ENCODE measurements at places on chromosomes 4 and X.

- no peak for DNase-seq
Measured at GRCh38 chr4:128688846-128689437, 120.6 kb upstream of the JADE1 start.

DNA sequence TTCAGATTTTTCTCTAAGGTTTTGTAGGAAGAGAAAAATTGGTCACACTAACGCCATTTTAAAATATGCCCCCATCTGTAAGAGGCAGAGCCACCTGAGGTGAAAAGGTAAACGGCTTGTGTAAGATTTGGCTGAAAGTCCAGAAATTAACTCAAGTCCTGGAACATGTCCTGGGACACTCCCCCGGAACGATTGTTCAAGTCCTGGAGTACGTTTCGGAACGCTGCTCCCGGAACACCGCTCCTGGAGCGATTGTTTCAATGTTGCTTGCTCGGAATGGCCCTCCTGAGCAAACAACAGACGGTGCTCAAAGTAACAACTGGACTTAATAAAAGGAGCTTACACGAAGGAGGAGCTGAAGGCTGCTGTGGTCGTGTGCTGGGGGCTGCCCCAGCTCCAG lies 796.5 kb upstream of the SLIT2 start:
- DNase-seq = no peak

- no peak for DNase-seq
Measured at GRCh38 chr4:84378356-84378755, 120.7 kb downstream of the NKX6-1 start.

- no peak for DNase-seq
Measured at GRCh38 chr4:168152837-168153500, 60.6 kb downstream of the ANXA10 start.

DNA sequence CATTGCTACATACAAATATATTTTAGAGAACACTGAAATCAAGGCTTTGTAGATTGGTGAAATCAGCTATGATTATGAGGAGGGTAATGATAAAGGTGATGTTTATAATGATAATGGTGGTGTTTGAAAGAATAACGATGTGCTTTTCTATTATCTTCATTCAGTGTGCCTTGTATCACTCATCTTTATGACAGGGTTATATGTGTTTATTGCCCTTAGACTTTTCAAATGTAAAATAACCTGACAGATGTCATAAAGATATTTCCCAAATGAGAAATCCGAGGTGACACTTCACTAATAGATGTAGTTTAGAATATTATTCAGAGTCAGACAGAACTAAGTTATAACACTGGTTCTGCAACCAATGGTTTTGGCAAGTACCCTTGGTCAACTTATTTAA lies 323.0 kb upstream of the SPANXN4 start:
- no peak for DNase-seq

DNA sequence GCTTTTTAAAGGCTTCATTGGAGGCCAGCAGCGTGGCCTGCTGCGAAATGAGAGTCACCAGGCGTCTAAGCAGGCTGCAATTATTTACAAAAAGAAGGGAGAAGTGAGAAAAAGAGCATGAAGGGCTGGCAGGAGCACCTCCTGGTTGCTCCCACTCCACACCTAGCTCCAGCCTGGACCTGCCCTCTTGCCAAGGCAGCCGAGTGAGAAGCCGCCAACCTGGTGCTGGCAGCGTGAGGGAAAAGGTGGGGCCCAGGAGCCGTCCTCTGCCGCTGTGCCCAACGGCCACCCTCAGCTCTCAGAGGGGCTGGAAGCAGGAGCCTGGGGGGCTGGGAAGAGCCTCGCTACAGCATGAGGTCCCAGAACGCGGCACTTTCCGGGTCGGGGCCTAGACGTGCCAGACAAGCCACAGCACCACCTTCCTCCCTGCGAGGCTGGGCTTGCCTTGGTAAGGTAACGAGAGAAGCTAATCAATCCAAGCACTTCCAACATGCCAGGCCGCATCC lies 16.3 kb downstream of the SLC6A8 start:
- no peak for DNase-seq

GRCh38 chrX:11540532-11541377 lies 125.0 kb downstream of the ARHGAP6 start:
- DNase-seq = no peak

DNA sequence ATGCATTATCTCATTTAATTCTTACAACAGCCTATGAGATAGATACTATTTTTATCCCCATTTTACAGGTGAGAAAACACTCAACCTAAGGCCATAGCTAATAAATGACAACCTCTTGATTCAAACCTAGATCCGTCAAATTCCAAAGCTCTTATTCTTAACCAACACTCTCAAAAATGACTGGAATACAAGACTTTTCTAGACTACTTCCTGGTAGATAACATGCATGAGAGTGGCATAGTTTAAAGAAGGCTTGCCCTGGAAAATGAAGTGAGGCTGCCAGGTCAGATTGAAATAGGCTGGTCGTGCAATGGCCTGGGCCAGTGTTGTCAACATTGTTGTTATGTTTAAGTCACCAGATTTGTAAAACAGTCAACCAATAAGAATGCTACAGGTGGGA lies 86.6 kb downstream of the DNAAF6 start:
- DNase-seq = no peak

DNA sequence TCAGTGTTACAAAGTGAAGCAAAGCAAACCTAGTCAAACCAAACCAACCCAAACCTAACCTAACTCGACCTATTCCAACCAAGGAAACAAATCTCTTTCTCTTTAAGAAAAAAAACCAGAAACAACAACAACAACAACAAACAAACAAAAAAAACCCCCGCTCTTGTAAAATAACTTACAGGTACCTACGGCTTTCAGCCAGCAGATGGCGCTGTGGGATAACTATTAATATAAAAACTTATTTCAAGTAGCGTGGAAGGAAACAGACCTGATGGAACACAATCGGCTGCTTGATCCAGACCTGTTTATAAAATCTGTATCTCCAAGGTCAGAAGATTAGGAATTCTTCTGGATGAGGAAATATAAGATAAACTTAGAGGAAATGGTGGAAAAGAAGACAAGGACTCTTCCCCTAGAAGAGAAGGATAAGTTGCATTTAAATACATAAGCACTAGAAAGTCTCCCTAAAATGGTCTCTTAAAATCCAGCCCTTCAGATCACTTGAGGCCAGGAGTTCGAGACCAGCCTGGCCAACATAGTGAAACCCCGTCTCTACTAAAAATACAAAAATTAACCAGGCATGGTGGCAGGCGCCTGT lies 34.4 kb upstream of the CDKL5 start:
- DNase-seq = peak; percentile 34

GRCh38 chr4:185205697-185206342 lies 2.0 kb upstream of the CFAP97 start:
- no peak for DNase-seq

- no peak for DNase-seq
Measured at GRCh38 chr4:170758988-170759387, 669.2 kb upstream of the AADAT start.

DNA sequence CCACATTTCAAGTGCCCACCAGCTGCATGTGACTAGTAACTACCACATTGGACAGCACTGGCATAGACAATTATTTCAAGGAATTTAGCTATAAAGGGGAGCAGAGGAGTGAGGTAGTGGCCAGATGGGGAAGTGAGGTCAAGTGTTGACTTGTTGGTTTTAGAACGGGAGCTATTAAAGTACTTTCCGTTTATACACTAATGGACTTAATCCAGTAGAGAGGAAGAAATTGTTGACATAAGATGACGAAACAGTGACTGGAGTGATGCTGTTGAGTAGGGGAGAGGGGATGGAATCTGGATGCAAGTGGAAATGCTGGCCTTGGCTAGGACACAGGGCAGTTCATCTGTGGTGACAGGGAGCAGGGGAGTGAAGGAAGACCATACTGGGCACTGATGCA lies 154.4 kb downstream of the AMMECR1 start:
- no peak for DNase-seq

- no peak for DNase-seq
Measured at GRCh38 chrX:155052738-155053498, 18.0 kb downstream of the CMC4 start.

- DNase-seq = no peak
Measured at GRCh38 chr4:138555584-138555983, 313.4 kb upstream of the SLC7A11 start.

GRCh38 chr4:108813261-108813660 lies 50.4 kb upstream of the ETNPPL start:
- no peak for DNase-seq

DNA sequence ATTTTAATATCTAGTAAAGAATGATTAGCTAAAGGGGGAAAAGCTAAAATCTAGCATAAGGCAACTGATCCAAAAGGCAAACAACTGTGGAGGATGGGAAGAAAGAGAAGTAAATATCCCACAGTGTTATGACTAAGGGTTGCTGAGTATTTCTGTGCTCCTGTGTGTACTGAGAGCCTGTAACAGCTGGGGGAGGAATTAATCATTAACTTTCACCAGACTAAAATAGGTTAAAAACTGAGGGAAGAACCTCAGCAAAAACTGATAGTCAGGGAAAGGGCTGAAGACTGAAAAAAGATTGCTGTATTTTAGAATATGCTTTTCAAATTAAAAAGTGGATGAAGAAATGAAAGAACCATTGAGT lies 365.9 kb downstream of the CXXC4 start:
- DNase-seq = no peak

DNA sequence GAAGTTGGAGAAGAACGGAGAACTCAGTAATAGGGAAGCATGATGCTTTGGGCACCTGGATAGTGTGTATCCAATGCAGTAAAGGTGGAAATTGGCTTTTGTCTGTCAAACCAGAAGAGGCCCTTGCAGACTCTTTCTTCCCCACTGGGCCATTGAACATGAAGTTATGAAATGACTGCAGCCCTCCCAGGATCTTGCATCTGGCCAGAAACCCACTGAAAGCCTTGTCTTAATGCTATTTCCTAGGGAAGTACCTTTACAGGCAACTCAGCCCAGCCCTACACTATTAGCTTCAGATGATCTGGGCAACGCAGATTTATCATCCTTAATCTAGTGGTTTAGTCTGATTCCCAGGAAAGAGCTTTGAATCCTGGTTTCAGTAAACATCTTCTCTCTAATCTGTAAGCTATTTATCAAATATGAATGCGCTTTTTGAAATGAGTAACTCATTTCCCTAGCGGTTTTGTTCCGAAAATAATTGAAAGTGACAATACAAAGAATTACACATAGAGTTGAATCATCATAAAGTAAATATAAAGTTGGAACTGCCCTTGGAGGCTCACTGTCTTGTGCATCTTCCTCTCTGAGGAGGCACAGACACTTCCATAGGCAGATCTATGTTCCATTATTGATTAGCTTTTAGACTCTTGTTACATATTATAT lies 464.1 kb downstream of the IDS start:
- DNase-seq = no peak

DNA sequence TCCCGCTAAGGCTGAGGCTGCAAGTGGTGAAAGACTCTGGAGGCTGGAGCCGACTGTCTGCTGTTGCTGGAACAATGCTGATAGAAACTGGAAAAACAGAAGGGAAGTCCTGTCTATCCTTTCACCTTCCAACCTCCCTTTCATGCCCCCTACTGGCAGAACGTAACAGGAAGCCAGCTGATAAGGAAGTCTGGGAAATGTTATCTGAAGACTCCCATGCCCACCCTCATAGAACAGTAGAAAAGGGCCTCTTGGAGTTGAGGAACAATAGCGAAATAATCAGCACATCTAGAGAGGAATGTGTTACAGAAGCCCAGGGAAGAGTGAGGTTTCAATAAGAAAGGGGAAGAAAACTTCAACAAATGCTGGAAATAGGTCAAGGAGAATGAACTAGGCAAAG lies 117.1 kb upstream of the DKK2 start:
- DNase-seq = no peak

DNA sequence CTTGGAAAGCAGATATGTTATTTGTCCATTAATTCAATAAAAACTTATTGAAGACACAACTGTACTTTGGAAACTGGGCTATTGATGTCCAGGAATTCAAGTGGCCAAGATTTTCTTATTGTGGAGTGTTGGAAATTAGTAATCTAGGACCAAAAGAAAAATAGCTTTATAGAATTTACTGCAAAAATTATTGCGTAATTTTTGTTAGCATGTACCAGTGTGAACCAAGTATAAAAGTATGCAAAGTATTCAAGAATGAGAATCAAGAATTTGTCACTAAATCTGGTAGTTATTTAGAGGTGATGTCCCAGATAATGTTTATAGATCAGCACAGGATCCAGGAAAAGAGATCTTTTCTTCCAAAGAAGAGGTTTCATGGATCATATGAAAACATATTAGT lies 468.9 kb upstream of the CTSO start:
- no peak for DNase-seq

- no peak for DNase-seq
Measured at GRCh38 chr4:40577588-40578253, 51.9 kb downstream of the RBM47 start.

DNA sequence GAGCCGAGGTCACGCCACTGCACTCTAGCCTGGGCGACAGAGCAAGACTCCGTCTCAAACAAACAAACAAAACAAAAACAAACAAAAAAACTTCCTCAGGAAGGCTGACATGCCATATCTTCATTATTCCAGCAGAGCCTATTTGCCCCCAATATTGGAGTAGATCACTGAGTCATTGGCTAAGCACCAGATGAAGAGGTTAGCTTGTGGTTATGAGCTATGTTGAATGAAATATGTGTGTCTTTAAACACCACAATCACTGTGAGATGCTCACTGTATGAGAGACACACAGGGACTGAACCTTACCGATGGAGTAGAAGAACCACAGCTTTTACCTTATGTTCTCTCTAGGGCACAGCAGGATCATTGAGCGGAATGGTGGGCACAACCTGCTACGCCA lies 122.1 kb upstream of the EOLA2 start:
- DNase-seq = no peak

DNA sequence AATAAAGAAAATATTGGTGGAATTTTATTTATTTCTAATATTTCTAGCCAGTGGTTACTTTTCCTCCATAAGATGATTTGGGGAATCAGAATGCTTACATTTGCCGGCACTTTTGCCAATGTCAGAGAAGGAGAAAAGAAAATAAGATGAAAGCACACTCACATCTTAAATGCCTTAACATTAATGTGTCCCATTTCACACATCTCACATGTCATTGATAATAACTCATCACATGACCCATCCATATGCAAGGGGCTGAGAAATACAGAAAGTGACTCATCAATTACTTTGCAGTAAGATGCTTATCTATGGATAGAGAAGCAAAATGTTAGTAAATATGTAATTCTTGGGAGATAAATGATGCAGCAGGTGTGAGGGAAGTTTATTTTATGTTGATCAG lies 1531.0 kb downstream of the PCDH7 start:
- DNase-seq = no peak

DNA sequence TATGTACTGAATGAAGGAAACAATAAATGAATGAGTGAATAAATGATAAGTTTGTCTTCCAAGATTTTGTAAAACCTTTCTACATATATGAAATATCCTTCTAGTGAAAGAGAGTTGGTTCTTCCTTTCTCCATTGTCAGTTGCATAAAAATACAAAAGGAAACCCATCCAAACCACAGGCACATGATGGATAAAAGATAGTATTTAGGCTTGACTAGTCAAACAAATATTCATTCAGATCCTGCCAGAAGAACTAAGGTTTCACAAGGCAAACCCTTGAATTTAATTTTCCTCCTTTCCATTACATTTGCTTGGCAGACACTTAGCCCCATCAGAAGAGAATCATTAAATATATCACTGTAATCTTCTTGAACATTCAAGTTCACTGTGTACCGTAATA lies 208.4 kb downstream of the COL25A1 start:
- DNase-seq = no peak
